NCI-H187 treated with DMSO at 0.1 percent for 48 hours (cell line): ENCODE measurements at places on chromosomes 13 and 19.

DNA sequence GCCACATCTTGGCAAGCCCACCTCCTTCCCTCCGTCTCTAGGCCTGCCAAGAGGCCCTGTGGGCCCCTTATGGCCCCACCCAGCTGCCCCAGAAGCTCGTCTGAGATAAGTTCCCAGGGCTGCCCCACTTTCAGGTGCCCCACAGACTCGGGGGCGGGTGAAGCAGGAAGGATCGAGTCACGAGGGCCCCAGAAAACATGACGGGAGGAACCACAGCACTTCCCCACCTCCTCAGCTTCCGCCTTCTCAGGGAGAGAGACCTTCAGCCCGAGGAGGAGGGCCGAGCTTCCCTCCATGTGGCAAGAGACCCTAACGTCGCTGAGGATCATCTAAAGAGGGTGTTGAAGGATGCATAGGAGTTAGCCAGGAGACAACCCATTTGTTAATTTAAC, 4.5 kb upstream of the IL12RB1 start:
- DNase-seq: no peak

GRCh38 chr13:106407338-106407737, 128.1 kb downstream of the EFNB2 start:
- no peak for DNase-seq

- DNase-seq: no peak
Observed at GRCh38 chr19:23771761-23772674, 13.3 kb upstream of the ZNF681 start.

GRCh38 chr13:94411747-94412146, 67.7 kb downstream of the DCT start:
- no peak for DNase-seq

- DNase-seq: no peak
Observed at GRCh38 chr13:45932172-45932571, 80.6 kb upstream of the SIAH3 start.

GRCh38 chr19:1028062-1028926, 1.9 kb downstream of the CNN2 start:
- DNase-seq: no peak

DNA sequence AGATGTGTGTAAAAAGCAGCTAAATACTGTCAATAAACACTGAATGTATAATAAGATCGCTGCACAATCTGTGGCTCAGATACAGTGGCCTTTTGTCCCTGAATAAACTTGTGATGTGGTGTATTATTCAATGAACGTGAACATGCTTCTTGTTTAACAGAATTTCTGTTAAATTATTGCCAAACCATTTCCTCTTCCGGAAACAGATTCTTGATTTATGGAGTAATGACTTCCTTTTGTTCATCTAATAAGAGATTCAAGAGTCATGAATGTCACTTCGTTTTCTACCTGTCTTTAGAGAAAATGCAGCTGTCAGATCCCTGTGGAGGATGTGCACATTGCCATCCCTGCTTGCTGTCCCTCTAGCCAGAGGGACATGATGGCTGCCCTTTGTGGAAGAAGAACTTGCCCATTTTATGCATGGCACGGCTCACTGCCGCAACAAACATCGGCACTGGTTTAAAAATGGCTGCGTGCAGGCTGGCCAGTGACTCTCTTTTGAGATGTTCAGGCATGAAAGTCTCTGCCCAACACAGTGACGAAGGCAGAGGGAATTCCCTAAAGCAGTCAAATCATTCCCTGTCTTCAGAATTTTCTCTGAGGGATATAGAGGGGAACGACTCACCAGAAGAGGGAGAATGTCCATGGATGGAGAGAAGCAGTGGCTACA, 3.1 kb upstream of the TNFSF13B start:
- DNase-seq: no peak

DNA sequence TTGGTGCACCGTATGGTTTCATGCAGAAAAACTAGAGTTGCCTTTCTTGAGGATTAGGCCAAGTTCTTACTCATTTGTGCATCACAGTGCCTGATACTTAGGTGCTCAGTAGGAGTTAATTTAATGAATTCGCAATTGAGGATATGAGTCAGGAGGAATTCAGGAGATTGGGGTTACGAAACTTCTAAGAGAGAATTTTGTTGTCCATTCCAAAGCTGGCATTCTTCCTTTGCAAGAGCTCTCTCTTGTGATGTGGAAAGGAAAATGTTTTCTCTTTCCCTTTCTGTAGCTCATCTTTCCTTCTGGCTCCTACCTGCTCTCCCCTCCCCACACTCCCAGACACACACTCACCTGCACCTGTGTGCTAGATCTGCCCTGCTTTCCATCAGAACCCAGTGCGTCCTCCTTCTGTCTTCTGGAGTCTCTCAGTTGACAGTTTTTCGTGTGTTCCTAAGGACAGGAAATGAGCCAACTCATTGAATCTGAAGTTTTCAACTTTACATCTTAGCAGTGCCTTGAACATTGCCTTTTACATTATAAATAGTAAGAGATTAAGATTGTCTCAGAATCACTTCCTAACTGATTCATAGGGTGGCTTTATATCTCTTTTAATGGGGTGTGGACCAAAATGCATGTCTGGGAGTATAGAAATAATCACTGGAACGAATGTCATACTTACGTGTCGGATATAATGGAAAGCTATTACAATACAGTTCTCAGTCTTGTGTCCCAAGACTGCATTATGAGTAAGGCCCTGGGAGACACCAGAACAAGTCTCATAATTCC, 19.7 kb upstream of the ERCC5 start:
- DNase-seq: no peak

- no peak for DNase-seq
Observed at GRCh38 chr13:30004204-30004603, 153.8 kb upstream of the UBL3 start.

- DNase-seq: no peak
Observed at GRCh38 chr19:45973553-45974338, at the start of gene NOVA2. Gene NOVA2 (minus strand): TSS chr19:45973865. CDS start chr19:45973351, 514 bp downstream.

DNA sequence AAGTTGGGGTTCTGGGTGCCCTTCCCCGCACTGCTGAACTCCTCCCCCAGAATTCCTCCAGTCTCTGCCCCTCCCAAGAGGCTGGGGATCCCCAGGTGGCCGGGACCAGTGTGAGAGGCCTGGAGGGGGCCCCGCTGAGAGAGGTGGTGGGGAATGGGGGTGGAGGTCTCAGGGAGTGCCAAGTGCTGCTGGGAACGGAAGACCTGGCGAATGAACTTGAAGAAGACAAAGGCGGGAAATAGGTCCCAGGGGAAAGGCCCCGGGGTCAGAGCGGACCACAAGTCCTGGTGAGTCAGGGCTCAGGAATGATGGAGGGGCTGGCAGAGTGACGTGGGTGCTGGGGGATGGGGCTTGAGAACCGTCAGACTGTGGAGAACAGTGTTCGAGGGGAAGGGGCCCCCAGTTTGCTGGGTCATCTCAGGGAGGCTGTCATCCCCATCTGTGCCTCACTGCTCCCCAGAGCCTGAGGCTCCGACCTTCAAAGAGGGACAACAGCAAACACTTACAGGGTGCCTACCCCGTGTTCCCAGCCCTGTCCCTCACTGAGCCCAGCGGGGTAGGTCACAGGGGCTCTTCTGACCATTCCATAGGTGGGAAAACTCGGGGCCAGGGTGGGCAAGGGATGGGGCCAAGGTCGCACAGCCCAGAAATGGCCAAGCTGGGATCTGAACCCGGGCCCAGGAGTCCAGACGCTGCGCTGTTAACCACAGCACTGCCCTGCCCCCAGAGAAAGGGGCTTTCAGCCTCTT, 16.0 kb upstream of the SEMA6B start:
- no peak for DNase-seq

DNA sequence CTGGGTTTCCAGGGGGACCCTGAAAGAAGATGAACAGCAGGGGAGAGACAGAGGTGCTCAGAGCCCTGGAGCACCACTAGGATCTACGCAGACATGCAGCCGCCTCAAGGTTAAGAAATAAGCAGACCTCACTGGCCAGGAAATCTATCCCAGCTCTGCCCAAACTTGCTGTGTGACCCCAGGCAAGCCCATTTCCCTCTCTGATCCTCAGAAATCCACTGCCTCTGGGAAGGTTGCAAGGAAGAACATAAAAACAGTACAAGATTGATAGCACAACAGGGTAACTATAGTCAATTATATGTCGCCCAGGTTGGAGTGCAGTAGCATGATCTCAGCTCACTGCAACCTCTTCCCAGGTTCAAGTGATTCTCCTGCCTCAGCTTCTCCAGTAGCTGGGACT, 20.8 kb downstream of the COL5A3 start:
- no peak for DNase-seq

DNA sequence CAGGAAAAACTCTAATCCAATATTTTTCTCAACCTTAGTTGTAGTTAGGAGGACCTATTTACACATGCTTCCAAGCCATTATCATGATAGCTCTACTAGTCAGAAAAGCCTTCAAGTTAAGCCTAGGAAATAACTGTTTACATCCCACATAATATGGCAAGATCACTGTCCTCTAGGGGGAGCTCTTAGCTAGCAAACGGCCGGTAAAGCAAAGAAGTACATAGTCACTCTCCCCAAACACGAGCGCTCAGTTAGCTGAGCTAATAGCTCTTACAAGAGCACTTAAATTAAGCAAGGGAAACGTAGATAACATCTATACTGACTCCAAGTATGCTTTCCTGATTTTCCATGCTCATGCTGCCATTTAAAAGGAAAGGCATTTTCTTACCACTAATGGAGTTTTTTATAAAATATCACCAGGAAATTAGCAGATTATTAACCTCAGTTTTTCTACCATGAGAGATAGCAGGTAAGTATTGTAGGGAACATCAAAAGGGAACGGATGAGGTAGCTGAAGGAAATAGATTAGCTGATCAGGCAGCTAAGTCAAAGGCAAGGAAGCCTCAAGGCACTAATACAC, 100.6 kb upstream of the PABPC3 start:
- DNase-seq: peak; percentile 18

GRCh38 chr13:112670864-112671263, 19.0 kb upstream of the ATP11A start:
- no peak for DNase-seq

DNA sequence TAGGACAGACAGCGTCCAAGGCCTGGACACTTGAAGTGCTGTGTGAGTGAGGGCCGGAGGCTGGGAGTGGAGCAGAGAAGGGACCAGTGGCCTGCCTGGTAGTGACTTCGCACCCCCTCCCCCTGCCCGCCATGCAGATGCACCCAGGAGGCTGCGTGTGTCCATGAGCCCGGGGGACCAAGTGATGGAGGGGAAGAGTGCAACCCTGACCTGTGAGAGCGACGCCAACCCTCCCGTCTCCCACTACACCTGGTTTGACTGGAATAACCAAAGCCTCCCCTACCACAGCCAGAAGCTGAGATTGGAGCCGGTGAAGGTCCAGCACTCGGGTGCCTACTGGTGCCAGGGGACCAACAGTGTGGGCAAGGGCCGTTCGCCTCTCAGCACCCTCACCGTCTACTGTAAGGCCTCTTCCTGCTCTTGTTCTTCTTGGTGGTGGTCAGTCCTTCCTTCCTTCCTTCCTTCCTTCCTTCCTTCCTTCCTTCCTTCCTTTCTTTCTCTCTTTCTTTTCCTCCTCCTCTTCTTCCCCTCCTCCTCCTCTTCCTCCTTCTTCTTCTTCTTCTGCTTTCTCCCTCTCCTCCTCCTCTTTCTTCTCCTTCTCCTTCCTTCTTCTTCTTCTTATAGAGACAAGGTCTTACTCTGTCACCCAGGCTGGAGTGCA, 6.0 kb upstream of the FFAR1 start:
- DNase-seq: no peak

- no peak for DNase-seq
Observed at GRCh38 chr19:10043286-10043927, 30.1 kb downstream of the RDH8 start.

DNA sequence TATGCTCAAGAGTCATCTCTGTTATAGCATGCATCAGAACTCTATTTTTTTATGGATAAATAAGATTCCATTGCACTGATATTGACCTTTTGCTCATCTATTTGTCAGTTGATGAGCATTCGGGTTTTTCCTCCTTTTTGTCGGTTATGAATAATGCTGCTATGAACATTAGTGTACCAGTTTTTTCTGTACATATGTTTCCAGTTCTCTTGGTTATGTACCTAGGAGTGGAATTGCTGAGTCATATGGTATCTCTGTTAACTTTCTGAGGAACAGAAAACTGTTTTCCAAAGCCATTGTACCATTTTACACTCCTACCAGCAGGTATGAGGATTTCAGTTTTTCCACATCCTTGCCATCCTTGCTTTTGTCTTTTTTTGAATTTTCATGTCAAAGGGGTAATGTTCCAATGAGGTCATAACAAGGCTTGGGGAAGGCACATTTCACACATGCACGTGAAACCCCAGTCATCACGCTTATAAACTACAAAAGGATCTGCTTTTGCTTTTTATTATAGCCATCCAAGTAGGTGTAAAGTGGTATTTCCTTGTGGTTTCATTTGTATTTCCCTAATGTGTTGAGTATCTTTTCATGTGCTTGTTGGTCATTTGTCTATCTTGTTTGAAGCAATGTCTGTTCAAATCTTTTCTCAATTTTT, 14.6 kb downstream of the KBTBD7 start:
- no peak for DNase-seq

DNA sequence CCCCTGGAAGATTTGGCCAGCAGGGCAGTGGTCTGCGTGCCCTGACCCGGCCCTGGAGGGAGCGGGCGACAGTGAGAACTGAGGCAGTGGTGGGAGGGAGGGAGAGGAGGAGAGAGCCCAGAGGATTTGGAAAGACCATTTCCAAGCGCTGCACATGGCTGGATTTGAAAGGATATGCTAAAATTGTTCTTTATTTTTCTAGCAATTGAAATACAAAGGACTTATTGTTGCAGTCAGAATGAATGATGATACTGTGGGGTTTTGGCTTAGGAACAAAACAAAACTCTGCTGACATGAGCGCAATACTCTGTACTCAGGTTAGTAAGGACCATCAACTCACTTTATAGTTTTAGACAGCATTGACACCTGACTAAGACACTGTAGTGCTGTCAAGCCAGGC, 69.5 kb downstream of the TNFRSF19 start:
- no peak for DNase-seq

DNA sequence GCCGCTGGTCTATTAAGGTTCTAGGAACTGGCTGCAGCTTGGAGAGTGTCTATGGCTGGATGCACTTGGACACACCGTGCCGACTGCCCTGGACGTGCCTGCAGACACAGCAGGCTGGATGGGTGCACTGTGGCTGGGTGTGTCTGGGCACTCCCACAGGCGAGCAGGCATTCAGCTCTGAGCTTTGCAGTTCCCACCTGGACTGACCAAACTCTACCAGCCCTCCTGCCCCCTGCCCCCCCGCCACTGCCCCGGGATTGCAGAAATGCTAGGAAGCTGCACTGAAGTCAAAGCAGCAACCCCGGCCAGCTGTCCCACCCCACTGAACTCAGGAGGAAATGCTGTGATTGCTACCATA, 7.0 kb upstream of the LRP3 start:
- DNase-seq: no peak

DNA sequence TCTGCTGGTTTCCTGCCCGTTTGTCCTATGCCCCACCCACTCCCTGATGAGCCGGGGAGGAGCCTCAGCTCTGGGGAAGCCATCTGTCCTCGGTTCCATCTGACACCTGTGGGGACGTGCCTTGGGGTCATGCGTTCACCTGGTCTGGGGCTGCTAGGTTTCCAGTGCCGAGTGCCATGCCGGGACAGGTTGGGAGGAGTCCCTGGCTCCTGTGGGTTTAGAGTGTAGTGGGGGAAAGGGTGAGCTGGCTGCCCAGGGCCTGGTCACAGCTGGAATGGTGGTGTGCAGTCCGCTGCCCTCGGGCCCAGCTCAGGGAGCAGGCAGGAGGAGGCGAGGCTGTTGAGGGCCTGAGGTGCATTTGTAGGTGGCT, 2.5 kb downstream of the KDM4B start:
- DNase-seq: no peak
